ENCODE measurements at places on chromosomes 7 and 10. TPM values are rescaled to one million over a fixed set of nuclear protein-coding genes. Genes with fewer than 3 reads are reported as not detected.

FAM20C gene
- 31.0 TPM for total RNA-seq

OR2A5 gene
- total RNA-seq, result not detected

ATOH7 gene
- 0.94 TPM for total RNA-seq

LIPN gene
- not detected for total RNA-seq

LHFPL3 gene
- 22.5 TPM for total RNA-seq
